ENCODE measurements at places on chromosomes 2 and 18.

- DNase-seq: no peak
Observed at GRCh38 chr2:28619213-28620196, 123.6 kb downstream of the PLB1 start.

DNA sequence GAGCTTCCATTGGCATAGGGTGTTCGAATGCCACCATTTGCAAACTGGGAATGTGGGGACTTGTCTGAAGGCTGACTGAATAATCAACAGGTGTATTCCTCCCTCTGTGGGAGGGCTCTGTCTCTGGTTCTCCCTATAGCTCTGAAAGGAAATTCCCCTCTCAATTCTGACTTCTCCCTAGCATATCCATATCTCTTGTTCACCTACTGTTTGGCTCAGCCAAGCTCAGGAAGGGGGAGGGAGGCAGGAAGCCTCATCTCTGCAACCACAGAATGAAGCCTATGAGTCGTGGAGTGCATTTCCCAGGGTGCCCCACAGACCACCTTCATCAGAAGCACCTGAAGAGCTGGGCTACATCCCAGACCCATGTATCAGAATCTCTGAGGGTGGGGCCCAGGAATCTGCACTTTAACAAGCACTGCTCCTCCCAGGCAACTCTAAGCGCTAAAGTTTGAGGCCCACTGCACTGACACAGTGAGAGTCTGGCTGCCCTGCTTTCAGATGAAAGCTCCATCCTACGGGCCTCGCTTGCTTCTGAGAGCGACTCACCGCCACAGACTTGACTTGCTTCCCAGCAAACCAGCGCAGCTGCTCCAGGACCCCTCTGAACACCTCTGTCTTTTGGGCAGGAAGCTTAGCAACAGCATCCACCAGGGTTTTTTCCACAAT is 32.0 kb downstream of the XDH start:
- no peak for DNase-seq

GRCh38 chr2:72981536-72981935 is 64.2 kb downstream of the EMX1 start:
- DNase-seq: no peak

- no peak for DNase-seq
Observed at GRCh38 chr2:16346671-16347070, 319.0 kb downstream of the CYRIA start.

- DNase-seq: no peak
Observed at GRCh38 chr18:22913861-22914260, 19.3 kb upstream of the RBBP8 start.

DNA sequence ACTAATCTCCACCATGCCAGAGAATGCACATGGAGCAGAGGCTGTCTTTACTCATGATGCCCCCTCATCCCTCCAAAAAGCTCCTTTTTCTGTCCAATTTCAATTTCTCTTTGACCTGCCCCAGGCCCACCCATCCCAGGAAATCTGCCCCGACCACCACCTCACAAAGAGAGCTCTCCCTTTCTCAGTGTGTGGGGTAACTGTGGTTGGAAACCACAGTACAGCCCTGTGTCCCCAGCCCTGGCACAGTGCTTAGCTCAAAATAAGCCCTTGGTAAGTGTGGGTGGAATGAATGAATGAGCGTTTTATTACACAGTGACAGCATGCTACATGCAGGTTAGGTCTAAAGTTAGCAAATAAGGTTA is 43.7 kb upstream of the CAB39 start:
- DNase-seq: no peak

DNA sequence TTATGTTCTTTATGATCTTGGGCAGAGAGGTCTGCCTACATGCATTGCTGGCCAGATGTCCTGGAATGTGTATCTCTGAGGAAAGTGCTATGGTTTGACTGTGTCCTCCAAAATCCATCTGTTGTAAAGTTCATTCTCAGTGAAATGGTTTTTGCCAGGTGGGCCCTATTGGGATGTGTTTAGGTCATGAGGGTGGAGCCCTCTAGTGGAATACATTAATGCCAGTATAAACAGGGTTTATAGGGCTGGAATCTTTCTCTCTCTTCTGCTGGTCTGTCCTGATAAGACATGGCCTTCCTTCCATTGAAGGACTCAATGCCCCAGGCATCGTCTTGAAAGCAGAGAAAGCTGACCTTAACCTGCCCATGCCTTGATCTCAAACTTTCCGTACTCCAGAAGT is 258.5 kb downstream of the RPIA start:
- no peak for DNase-seq

GRCh38 chr2:187475499-187476248 is 27.6 kb upstream of the CALCRL start:
- peak; percentile 14 for DNase-seq

DNA sequence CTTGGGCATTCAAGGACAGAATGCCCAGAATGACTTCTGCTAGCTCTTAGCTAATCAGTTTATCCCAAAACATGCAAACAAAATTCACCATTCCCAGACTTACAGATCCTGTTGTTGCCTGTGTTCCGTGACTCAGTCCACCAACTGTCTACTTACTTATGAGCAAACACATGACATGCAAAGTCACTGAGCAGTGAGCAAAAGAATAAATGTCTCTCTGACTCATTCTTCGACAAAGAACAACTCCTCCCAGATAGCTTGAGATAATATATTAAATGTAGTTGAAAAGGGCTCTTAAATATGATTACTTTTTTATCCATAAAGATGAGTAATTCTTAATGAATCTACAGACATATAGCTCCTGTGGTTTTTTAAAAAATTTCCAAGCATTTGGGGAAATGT is 9.0 kb upstream of the CREG2 start:
- DNase-seq: no peak

DNA sequence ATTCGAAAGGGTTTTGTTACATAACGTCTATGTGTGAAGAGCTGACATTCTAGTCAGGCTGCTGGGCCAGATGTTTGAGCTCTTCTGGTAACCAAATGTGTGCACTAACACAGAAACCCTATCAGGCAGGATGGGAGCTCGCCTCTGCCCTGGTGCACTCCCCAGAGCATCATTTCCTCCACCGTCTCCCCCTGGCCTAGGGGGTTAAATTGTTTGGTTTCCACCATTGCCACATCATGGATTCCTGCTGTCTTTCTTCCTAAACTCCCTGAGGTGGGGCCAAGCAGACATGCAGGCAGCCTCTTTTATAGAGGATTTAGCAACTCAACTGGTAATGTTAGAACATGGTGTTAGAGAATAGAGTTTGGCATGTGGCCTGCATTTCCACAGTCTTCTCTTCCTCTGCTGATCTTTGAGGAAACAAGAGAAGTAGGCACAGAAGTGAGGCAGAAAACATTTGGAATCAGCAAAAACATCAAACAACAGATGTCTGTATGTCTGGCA is 87.3 kb downstream of the ANTXR1 start:
- no peak for DNase-seq

DNA sequence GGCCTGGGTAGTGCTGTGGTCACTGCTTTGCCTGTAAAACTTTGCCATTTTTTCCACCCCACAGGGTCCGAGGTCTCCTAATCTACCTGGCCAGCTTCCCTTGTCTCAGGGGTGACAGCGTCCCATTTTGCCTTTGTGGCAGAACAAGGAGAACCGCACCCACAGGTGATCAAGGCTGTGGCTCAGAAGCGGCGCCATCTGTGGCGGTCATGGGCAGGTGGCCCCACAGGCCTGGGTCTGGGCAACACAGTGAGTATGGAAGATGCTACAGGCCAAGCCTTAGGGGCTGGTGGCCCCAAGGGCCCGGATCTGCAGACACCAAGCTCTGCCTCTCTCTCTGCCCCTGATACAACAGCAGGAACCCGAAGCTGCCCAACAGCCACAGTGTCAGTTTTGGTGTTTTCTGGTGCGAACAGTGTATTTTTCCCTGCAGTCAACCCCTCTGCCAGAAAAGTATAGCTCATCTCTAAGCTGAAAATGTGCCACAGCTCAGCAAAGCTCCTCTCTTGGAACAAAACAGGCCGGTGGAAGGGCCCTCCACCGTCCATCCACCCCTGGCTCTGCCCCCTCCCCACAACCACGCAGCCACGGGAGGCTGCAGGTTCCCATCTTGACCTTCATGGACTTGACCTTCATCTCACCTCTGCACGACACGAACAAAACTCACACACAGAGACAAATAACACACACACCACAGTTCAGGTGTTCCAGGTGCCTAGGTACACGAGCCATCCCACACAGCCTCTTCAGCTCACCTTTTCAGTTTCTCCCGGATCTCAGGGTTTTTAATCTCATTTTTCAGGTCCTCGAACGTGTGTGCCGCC is 96.7 kb downstream of the PXDN start:
- no peak for DNase-seq

DNA sequence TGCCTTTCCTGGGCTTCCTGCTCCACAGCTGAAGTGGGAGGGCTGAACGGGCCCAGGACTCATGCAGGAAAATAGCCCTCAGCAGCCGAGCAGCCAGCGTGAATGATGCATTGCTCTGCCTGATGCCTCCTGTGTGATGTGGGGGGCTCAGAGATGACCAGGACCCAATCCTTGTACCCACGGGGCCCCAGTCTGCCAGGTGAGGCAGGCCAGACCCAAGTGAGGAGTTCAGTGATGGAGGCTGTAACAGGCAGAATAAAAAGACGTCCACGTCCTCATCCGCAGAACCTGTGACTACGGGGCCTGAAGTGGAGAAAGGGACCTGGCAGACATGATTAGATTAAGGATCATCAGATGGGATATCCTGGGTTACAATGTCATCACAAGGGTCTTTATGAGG is 194.9 kb upstream of the HDAC4 start:
- no peak for DNase-seq

DNA sequence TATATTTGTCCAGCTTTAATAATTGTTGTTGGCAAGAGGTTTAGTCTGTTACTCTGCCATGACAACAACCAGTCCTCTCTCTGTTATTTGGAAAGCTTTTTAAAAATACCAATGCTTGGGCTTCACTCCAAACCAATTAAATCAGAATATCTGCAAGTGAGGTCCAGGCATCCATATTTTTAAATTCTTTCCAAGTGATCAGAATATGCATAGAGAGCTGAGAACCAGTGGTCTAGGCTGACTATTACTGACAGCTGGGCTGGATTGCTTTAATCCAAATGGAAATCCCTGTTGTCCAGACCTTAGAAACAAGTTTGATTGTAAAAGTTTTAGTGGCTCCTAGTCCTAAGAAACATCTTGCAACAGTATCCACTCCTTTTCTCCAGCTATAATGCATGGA is 1059.7 kb upstream of the ACVR2A start:
- no peak for DNase-seq

- DNase-seq: no peak
Observed at GRCh38 chr18:47582093-47582492, 330.6 kb upstream of the SKOR2 start.

DNA sequence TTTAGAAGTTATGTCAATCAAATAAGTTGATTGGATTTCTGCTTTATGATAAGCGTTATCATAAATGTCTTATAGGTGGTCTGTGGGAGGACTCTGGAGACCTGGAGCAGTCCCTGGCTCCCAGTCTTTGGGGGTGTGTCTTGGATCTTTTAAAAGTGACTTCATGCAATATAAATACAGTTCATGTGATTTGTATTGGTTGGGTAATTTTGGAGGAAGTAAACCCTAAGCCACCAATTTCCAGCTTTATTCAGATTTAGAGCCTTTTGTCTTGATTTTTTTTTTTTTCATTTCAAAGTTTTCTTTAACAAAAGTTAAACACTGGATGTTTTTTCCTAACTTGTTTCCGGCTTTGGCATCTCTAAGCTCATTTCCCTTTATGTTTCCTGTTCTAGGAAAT is 68.8 kb downstream of the MAP4K4 start:
- DNase-seq: no peak

DNA sequence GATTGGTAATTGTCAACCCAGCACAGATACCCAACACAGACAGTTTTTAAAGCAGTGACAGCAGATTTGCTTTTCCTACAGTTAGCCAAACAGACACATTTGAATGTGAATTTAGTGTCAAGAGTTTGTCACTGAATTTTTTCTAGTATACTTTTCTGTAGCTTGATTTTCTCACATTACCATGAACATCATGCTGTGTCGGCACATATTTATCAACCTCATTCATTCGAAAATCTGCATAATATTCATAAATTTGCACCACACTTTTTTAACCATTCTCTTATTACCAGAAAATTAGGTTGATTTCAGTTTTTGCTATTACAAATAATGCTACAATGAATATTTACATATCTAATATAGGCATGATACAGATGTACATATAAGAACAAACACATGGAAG is 27.0 kb upstream of the DSG3 start:
- DNase-seq: no peak

- peak; percentile 86 for DNase-seq
Observed at GRCh38 chr2:215311625-215312396, at the start of gene ATIC. Gene ATIC, plus strand, starts transcription at chr2:215312059. Its CDS starts 84 bp downstream, at chr2:215312143.

DNA sequence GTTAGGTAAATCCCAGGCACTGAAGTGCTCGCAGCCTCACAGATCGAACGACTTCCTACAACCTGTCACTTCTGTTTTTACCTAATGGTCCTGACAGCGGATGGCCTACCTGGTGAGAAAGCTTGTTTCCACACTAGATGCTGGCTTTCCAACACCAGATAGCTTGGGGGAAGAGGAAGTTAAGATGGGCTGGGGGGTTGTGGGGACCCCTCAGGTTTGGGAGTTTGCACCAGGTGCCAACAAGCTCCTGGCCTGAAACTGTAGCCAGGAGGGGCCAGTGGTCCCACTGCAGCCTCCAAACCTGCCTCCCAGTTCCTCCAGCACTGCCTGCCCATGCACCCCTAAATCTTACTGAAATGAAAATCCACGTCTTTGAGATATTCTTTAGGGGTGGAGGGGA is 3.9 kb downstream of the TMEM185B start:
- DNase-seq: no peak

GRCh38 chr2:79487399-79487798 is 25.5 kb upstream of the CTNNA2 start:
- DNase-seq: no peak

DNA sequence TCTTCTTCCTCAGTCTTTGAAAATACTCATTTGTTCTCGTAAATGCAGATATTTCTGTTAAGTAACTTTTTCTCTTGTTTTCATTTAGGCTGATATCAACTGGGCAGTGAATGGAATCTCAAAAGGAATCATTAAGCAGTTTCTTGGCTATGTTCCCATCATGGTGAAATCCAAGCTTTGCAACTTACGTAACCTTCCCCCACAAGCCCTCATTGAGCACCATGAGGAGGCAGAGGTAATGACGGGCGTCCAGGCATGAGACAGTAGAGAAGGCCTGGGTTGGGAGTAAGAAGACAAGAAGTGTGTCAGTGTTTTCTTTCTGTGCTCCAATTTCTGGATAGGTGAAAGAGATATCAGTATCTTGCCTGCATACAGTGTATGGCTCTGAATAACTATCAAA is 5.1 kb downstream of the POLR1B start:
- no peak for DNase-seq

DNA sequence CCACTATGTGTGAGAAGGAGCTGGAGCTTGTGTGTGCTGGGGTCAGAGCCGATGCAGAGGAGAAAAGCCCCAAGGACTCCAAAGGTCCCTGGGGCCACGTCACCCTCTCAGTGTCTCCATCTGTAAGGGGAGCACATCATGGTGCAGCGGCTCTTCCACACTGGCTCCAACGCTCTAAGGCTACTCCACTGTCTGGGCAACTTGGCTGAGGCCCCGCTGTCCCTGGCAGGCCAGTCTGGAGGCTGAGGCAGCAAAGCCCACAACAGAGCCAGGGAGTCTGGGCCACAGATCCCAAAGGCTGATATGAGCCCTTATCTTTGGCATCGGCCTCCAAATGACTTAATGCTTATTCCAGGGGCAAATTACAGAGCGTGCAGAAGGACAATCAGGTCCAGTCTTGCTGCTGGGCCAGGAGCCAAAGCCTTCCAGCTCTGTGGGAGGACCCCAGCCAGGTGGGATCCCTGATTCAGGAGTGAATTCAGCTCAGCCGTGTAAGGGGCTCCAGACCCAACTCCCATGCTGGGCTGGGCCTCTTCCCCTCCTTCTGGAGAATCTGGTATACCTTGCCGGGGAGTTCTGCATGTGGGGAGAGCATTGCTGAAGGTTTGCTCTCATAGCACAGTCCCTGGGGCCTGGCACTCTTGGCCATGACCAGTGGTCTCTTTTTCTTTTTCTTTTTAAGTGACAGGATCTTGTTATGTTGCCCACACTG is 1.8 kb upstream of the DUSP2 start:
- no peak for DNase-seq

All from CD4-positive, alpha-beta T cell treated with Interleukin-1 beta for 1 hour (primary cell).